ENCODE measurements at places on chromosomes 2 and 18.
A peak's percentile ranks its signal among the peaks of the same experiment; 100 is the strongest.

DNA sequence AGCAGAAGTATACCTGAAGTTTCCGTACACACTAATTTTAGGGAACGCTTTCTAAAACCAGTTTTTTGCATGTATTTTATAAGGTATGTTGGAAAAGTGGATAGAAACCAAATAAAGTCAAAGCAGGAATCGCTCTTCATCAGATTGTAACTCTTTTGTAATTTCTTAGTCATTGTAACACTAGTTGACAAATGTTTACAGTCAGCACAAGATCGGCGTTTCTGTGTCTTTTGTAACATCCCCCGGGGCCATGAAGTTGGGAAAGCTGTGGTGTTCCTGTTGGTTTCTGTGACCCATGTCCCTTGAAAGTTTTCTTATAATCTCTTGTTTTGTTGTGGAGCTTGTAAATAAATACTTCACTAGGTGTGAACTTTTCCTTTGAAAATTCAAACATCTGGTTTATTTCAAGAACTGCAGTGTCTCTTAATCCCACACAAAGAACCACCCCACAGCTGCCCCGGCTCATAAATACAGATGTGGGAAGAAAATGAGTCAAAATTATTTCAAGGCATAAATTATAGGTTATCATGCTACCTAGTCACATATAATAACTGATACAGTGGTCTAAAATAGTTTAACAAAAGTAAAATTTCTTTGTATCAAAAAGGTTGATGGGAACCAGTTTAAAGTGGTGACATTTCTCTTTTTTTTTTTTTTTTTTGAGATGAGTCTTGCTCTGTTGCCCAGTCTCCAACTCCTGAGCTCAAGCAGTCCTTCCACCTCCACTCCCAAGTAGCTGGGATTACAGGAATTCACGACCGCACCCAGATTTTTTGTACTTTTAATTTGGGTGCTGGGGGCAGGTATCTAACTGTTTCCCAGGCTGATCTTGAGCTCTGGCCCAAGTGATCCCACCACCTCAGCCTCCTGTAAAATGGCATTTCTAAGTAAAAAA lies 751 bp upstream of the NMI start:
- DNase-seq: no peak

DNA sequence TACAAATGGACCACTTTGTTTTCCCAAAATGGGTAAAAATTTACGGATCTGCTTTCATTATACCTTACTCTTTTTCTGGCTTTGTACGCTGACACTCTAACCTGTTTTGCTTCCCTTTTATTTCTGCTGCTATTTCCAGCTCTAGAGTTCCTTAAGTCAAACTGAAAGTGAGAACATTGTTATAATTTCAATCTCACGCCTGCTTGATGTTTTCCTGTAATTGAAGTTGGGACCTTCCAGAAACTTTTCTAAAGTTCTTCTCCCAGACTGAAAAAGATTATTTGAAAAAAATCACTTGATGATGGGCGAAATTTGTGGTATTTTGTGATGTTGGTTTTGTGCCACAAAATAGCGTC lies 1.8 kb downstream of the GLS start:
- no peak for DNase-seq

GRCh38 chr18:31447530-31448191 lies at the start of gene DSG3:
Gene DSG3 (plus strand): TSS chr18:31447741. CDS start chr18:31447878, 137 bp downstream.
- DNase-seq: no peak

- no peak for DNase-seq
These were observed 64.8 kb downstream of the ARHGAP25 start for GRCh38 chr2:68799140-68800026.

- DNase-seq: no peak
These were observed 157.1 kb downstream of the COL6A3 start for GRCh38 chr2:237256887-237257286.

- DNase-seq: no peak
These were observed 75.2 kb upstream of the GALNT5 start for GRCh38 chr2:157182204-157182709.

- DNase-seq: no peak
These were observed 249.4 kb downstream of the LOXHD1 start for GRCh38 chr18:46407486-46408166.

DNA sequence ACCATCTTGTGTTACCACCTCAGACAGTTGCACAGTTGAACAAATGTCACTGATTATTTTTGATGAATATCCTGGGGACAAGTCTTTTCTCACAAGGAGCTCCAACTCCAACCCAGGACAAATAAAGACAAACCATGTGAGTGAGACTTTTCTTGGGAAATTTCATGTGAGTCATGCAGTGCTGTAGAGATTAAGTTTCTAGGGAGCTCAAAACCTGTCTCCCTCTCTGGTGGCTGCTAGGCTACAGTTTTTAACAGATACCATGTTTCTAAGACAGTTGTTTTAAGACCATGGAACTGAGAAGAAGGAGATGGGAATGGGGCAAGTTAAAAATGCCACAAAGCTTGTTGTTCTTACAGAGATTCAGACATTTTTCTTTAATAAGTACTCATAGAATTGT lies 255.5 kb downstream of the RIT2 start:
- DNase-seq: no peak

DNA sequence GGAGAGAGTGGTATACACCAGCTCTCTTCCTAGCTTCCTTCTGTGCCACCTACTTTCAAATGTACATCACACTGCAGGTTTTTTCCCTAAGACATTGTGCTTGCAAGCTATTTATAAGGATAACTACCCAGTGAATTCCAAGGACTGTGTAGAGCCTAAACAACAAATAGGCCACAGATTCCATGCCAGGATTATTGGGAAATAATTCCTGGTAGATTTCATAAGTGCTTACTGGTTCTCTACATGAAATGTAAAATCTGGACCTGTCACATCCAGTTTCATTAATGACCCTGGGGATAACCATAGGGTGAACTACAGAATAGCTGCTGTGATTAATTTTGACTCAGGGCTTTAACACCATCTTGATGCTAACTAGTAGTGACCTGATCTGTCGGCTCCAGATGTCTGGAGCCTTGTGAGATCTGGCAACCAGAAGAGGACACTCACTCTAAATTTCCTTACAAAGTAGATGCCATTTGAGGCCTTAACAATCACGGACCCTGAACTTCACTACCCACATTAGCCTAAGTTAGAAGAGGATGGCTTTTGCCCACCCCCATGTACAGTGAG lies 34.3 kb upstream of the LGALSL start:
- DNase-seq: no peak

- DNase-seq: no peak
These were observed 156.9 kb upstream of the BARD1 start for GRCh38 chr2:214966420-214966819.

DNA sequence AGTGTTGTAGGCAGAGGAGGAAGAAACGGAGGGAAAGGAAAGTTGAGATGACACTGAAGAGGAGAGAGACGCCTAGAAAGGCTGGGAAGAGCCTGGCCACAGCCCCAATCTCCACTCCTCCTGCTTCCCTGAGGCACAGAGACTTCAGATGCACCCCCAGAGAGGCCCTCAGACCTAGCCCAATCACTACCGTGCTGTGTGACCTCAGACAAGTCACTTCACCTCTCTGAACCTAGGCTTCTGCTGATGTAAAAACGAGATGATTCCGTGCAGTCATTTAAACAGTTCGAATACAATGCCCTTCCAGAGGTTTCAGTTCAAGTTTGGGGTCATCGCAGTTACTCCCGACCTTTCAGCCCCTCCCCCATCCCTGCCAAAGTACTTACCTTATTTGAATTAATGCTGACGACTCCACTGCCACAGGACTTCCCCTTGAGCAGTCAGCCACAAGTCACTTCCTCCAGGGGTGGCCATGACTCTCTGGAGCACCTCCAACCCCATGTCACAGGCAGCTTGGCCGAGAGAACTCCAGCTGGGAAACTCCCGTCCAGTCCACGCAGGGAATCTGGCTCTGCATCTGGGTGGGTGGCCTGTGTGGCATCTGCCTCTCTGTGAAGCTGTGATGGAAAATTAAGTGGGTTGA lies 105.2 kb upstream of the ID2 start:
- DNase-seq: no peak

DNA sequence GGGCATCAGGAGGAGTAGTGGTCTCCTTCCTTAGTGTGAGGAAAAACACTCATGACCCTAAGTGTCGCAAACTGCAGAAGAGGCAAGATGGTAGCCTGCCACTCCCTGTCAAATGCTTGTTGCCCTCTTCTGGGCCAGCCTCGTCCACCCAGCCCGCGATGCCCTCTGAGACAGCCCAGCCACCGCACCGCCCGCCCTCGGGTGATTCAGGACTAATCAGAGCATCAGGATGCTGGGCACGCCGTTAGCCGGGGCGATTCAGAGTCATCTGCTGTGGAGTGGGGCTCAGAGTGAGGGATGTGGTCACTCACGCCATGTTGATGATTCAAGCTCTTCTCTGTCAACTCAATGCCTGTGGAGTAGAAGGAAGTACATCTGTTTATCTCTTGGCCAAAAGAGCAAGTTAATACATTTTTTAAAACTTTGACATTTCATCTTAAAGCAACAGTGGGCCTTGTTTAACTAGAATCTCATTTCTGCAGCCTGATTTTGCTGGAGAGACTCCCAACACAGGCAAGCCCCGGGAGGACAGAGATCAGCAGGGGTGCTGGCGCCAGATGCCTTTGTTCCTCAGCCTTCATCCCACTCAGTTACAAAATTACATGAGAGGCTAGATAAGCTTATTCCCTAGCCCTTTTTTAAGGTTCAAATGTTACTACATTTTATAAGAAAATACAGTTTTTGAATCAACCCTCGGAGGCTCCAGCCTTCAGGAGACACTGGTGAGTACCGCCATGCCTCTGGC lies 79.0 kb downstream of the TMEM18 start:
- DNase-seq: no peak

- DNase-seq: no peak
These were observed 238.8 kb downstream of the MBD5 start for GRCh38 chr2:148259674-148260073.

- DNase-seq: no peak
These were observed 422.8 kb upstream of the ZEB2 start for GRCh38 chr2:144942516-144943256.

GRCh38 chr2:169362118-169362893 lies at the start of gene LRP2:
Gene LRP2 (minus strand): TSS chr2:169362534. CDS start chr2:169362399, 135 bp downstream.
- DNase-seq: peak; percentile 50

GRCh38 chr2:40642237-40642636 lies 190.3 kb upstream of the SLC8A1 start:
- no peak for DNase-seq

GRCh38 chr18:32520771-32521170 lies 50.1 kb upstream of the GAREM1 start:
- DNase-seq: no peak

Data from neuronal stem cell (in vitro differentiated cells).